Psoas muscle (tissue), 8 donors: ENCODE measurements at places on chromosomes 13 and 19. TPM values are rescaled to one million over a fixed set of nuclear protein-coding genes. Genes with fewer than 3 reads are reported as not detected.

- no peak for DNase-seq
Measured at GRCh38 chr13:89740994-89741685, 1606.3 kb upstream of the MIR17HG start.

DNA sequence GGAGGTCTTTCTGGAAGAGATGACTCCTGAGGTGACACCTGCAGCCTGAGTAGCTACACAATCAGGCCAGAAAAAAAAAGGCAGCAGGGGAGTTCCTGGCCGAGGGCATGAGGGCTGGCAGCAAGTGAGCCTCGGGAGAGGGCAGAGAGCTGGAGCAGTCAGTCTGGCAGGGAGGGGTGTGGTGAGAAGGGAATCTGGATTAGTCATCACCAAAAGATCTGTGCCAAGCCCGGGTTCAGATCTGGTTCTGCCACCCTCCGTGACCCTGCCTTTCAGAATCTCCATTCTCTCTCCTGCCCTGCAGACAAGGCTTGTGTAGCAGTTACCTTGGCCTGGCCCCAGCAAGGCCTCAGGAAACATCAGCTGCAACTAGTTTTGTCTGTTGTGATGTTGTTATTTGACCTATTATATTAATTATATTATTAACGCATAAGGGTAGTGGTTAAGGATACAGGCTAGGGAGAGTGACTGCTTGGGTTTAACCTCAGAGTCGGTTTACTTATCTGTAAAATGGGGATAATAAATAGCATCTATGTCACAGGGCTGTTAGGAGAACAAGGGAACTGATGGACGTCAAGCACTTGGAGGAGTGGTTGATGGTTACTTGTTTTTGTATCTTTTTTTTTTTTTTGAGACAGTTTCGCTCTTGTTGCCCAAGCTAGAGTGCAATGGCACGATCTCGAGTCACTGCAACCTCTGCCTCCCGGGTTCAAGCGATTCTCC lies 2.7 kb upstream of the CAPNS1 start:
- peak; percentile 72 for DNase-seq

Gene VSIG10L
- 2.3 TPM for polyA plus RNA-seq

GRCh38 chr13:48570216-48570828 lies 37.4 kb upstream of the RCBTB2 start:
- no peak for DNase-seq

DNA sequence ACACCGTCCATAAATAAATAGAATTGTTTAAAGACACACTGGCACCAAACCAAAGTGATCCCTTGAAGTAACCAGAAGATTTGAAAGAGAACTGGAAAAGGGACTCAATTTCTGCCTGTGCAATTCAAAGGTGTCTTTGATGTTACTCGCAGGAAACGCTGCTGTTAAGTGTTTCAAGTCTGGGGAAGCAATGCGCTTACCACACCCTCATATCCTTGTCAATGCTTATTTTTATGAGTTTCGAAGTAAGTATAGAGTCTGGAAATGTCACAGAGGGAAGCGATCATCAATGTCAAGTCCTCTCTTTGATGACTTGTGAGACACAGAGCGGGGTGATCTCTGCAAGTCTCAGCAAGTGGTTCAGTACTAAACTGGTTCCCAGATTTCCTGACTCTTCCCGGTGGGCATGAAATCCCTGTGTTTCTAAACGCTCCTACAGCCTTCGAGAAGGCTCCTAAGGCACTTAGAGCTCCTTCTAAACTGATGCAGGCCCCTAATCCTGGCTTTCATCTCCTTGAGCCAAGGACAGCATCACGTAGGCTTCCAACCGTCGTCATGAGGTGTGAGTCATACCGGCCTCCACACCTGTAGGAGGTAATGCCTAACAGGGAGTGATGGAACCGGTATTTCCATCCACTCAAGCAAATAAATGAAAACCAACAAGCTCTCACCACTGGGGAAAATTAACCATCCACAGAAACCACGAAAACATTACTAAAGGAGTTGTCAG lies 22.8 kb downstream of the SYDE1 start:
- no peak for DNase-seq

Gene DNAAF3
- 0.06 TPM for polyA plus RNA-seq

- peak; percentile 74 for DNase-seq
Measured at GRCh38 chr13:20997301-20998161, 63.9 kb downstream of the LATS2 start.

DNA sequence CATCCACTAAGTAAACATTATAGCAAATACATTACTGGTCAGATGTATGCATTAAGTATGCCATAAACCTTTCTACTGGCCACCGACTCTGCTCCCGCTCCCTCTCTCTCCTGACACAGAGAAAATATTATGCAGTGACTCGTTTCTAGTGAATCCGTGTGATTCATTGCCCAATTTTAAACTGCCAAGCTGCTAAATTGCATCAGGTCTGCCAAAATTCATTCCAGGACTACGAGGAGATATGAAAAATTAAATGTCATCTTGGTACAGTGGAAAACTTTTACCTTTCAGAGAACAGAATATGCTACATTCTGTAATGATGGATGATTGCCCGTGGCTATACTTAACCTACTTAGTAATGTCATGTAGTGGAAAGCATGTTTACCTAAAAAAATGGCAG lies 368.8 kb upstream of the TSHZ3 start:
- no peak for DNase-seq

GRCh38 chr13:66926200-66926850 lies 303.8 kb downstream of the PCDH9 start:
- no peak for DNase-seq

- DNase-seq = no peak
Measured at GRCh38 chr13:61277586-61278276, 137.9 kb downstream of the PCDH20 start.

DNA sequence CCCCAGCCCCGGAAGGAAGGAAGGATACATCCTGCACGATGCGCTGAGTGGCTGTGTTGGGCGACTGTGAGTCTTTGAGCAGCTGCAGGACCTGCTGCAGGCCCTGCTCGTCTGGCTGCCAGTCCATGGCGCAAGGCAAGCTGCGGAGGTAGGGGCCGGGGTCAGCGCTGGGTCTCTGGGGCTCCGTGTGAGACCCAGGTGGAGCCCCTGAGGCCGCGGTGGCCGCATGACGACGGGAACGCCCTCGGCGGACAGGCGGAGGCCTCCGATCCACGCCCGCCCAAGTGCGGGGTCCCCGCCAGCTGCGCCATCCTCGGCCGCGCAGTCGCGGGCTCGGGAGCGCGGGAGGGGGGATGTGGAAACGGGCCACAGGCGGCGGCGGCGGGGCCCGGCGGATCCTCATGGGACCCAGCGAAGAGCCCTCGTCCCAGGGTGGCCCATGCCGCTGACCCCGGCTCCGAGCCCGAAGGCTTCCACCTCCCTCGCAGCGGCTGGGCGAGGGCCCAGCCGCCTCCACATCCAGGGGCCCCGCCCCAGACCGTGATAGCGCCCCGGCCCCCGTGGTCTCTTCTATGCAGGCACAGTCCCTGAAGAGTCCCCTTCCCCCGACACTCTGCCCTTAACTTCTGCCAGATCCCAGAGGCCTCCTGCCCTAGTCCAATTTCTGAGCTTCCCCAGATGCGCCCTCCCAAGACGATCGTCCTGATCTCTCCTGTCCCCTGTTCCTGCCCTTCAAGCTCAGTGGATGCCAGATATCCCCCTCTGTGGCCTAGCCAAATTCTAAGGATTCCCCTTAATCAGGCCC lies 2.7 kb downstream of the TNPO2 start:
- DNase-seq = peak; percentile 60

Gene SYCN
- polyA plus RNA-seq = not detected

- DNase-seq = no peak
Measured at GRCh38 chr13:91212231-91212630, 135.3 kb upstream of the MIR17HG start.

Gene NXNL1
- polyA plus RNA-seq = 0.64 TPM

Gene TNFSF9
- 0.57 TPM for polyA plus RNA-seq

DNA sequence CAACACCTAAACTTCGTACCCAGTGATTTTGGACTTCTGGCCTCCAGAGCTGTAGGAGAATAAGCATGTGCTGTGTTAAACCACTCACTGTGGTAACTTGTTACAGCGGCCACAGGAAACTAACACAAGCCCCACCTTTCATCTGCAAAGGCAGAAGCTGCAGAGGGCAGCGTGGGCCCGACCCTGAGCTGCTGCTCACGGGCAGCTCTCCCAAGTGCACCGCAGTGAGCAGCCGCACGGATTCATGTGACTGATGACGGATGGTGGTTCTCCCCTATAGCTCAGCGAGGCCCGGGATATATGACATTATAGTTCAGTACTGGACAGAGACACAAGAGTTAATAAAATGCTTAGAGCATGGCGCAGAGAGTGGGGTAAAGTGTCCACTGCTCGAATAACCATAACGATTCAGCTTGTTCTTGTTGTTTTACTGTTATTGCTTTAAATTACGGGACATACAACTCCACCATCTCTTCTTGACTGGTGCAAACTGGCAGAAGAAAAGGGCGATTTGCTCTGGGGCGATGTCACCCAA lies 21.9 kb downstream of the VRK3 start:
- no peak for DNase-seq

Gene IQCN
- polyA plus RNA-seq = 0.12 TPM

Gene KCNK6
- 0.42 TPM for polyA plus RNA-seq

DNA sequence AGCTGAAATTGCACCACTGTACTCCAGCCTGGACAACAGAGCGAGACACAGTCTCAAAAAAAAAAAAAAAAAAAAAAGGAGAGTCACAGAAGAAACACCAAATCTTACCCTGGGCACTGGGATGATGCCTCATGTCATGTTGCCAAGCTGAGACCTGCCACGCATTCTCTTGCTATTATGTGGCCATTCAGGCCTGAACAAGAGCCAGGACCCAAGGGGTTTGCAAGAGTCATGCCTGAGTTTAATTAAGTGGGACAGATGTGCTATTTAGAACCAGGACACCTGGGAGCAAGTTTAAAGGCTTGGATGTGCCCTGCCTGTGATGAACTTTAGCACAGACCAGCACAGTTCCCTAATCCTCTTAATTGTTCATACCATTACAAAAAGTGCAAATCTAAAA lies 9.8 kb downstream of the PNMA8A start:
- no peak for DNase-seq

- peak; percentile 98 for DNase-seq
Measured at GRCh38 chr19:45443462-45444317, 20.0 kb upstream of the ERCC1 start.

Gene C19orf67
- not detected for polyA plus RNA-seq

DNA sequence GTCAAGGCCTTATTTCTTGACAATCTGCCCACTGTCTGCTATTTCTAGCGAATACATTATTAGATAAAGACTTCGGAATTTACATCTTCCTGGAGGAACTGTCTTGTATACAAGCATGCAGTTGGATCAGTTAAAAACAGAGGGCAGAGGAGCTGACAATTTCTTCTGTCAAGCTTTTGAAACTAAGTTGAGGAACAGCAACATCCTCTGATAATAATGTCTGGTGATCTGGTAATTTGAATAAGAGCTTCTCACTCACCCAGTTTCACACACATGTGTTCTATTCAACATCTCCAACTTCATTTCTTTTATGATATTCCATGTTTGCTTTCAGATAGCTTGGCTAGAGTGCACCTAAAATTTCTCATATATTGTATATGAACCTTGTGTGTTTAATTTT lies 50.2 kb downstream of the MTMR6 start:
- DNase-seq = no peak

- DNase-seq = no peak
Measured at GRCh38 chr19:30131722-30132291, 189.8 kb downstream of the URI1 start.

DNA sequence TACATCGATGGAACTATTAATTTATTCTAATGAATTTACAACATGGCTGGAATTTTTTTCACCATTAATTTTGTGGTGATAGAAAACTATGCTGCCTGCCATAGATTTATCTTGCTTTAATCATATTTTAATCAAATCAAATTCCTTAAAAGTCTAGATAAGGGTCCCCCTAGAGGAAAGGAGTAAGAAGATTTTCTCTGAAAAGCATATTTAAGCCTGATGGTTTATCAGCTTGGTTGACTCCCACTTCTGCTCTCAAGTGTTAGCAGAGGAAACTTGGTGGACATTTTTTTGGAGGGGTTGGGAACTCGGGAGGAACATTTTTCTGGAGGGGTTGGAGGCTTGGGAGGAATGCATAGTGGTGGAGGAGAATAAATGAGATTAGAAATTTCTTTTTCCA lies 253.3 kb downstream of the KCNRG start:
- no peak for DNase-seq

GRCh38 chr19:16371540-16371986 lies 46.9 kb downstream of the KLF2 start:
- DNase-seq = peak; percentile 74

GRCh38 chr13:94327318-94327717 lies 152.2 kb downstream of the DCT start:
- DNase-seq = no peak
